ENCODE measurements at places on chromosomes 7 and 10.
A peak's percentile ranks its signal among the peaks of the same experiment; 100 is the strongest.

- no peak for DNase-seq
Observed at GRCh38 chr7:16368885-16369284, 52.5 kb downstream of the CRPPA start.

DNA sequence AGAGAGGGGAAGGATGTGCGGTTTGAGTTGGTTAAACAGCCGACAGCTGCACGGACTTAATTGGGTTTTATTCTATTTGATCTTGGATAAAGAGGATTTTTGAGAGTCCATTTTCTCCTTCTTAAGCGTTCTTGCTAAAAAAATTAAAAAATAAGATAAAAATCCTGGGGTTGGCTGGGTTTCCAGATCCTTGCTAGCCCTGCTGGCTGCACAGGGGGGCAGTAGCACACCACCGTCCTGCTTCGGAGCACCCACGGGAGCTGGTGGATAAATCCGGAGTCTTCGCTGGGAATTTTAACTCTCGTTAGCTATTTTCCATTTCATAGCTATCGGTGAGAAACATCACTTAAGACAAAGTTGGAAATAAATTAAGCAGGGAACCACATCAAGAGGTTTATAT is 792.0 kb downstream of the TYW1 start:
- no peak for DNase-seq

DNA sequence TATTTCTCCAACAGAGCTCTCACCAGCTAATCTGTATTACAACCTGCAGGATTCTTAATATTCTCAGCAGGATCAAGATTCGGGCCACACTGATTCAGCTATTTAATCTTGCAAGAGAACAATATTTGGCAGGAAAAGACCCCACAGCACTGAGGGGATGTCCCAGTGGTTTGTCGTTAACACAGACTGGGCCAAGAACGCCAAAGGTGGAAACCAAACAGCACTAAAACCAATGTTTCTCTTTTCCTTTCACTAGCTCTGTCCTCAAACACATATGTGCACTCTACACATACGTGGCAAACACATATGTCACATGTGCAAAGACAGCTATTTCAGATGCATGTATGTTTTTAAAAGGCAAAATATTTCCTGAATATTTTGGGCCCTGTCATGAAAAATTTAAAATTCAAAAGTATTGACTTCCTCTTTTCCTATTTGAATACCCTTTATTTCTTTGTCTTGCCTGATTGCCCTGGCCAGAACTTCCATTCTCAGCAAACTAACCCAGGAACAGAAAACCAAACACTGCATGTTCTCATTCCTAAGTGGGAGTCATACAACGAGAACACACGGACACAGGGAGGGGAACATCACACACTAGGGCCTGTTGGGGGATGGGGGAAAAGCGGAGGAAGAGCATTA is 51.7 kb upstream of the NEBL start:
- no peak for DNase-seq

- DNase-seq, result no peak
Observed at GRCh38 chr10:29039677-29040189, 249.1 kb upstream of the LYZL1 start.

DNA sequence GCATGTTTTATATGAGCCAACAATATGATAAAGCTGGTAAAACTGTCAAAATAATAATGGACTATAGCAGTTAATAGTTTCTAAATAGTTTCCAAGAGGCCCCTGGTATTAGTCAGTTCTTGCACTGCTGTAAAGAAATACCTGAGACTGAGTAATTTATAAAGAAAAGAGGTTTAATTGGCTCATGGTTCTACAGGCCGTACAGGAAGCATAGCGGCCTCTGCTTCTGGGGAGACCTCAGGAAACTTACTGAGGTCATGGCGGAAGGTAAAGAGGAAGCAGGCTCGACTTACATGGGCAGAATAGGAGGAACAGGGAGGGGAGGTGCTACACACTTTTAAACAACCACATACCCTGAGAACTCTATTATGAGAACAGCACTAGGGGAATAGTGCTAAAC is 104.6 kb downstream of the PPP1R9A start:
- DNase-seq, result no peak

DNA sequence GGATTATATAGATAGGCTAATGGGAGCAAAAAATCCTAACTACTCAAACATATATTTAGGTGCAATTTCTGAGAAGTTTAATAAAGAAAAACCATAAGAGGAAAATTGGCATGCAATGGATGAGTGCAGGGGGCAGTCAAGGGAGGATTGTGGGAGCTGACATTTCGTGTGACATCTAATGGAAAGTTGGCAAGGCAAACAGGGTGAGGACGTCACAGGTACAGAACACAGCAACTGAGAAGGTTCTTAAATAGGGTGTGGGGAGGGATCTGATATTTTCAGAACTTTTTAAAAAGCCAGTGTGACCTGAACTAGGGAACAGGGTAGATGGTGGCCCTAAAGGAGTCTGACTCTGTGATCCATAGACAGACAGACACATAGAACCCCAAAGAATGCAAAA is 194.9 kb upstream of the GLI3 start:
- DNase-seq, result no peak

GRCh38 chr7:138223402-138223879 is 147.2 kb downstream of the AKR1D1 start:
- DNase-seq, result no peak

DNA sequence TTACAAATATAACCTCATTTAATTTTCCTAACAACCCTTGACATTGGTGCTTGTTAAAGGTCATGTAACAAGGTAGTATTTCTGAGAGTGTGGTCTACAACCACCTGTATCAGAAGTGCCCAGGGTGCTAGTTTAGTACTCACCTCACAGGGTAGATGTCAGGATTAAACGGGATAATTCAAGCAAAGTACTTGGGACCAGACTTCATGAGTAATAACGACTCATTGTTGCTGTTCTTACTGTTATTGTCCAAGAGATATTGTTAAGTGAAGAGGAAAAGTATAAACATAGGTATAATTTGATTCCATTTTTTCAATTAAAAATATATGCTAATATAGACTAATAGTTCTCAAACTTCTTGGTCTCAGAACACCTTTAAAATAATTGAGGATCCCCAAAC is 179.3 kb downstream of the WNT2 start:
- no peak for DNase-seq

- no peak for DNase-seq
Observed at GRCh38 chr10:36473122-36473521, 652.3 kb upstream of the ANKRD30A start.

GRCh38 chr10:111458256-111458655 is 381.4 kb downstream of the ADRA2A start:
- no peak for DNase-seq

DNA sequence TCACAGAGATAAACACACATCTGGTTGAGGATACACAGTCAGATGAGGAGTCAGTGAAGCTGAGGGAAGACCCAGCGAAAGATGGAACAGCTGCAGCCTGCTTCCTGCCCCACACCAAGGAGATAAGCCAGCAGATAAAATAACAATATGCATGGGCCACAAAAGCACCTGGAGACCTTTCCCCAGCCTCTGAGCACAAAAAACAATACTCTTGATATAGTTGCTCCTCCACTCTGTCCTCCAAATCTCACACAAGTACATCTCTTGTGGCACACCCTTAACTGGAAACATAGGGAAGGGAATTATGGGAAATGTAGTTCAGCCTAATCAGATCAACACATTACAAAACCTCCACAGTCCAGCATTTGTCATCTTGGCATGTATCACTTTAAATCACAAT is 9.7 kb upstream of the FHIP2A start:
- DNase-seq, result no peak

- DNase-seq, result no peak
Observed at GRCh38 chr7:69893906-69894305, 295.6 kb downstream of the AUTS2 start.

DNA sequence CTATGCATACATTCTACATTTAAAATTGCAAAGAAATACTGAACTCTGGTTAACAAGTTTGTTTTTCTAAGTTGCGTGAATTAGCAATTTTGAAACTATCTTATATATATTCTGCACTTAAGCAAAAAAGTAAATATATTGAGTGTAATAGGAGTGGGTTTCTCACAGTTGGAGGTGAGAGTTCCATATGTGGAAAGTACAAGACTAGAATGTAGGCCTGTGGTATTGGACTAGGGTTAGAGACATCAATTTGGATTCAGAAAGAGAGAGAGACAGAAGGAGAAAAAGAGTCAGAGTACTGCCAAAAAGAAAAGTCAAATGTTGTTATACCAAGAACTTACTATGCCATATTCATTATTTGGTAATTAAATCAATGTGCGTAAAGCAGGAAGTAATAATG is 47.3 kb upstream of the ITGB8 start:
- no peak for DNase-seq

DNA sequence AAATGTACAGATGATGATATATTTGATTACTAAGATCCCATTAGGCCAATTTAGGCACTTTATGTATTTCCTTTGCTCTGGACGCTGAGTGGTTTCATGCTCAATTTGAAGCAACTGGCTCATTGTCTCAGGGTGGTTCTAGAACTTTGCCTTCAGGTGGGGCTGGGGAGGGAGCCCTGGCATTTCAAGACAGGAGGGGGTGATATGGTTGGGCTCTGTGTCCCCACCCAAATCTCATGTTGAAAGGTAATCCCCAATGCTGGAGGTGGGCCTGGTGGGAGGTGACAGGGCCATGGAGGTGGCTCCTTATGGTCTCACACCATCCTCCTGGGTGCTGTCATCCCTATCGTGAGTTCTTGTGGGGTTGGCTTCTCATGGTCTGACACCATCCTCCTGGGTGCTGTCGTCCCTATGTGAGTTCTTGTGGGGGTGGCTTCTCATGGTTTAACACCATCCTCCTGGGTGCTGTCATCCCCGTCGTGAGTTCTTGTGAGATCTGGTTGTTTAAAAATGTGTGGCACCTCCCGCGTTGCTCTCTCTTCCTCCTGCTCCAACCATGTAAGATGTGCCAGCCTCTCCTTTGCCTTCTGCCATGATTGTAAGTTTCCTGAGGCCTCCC is 151.5 kb upstream of the KLF6 start:
- no peak for DNase-seq

GRCh38 chr10:113179265-113179664 is 229.2 kb downstream of the TCF7L2 start:
- no peak for DNase-seq

DNA sequence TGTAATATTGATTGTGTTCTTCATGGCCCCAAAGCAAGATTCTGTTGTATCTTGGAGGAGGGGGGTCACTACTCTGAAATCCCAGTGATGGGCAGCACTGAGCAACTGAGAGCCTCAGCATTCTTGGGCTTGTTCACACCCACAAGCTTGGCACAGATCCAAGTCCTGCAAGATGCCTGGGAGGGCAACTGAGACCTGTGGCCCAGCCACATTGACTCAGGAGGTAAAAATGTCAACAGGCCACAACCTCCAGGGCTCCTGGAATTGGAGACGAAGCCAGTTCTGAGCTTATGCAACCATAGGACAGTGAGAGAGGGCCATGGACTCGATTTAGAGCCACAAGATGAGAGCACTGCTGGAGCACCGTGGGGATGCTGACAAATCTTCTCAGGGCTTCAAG is 3.1 kb upstream of the DOCK1 start:
- DNase-seq, result no peak

DNA sequence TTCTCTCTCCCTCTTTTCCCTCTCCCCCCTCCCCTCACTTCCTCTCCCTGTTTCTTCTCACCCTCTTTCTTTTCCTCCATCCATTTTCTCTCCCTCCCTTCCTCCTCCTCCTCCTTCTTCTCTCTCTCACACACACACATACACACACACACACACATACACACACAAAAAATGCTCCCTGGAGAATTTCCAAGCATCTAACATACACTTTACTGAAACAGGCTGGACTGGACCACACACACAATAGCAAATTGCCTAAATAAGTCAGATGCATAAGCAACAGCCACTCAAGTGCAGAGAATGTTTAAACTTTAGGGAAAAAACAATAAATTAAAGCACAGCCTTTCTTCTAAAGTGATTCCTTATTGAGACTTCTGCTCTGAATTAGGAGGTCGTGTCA is 267.7 kb downstream of the FGFR2 start:
- no peak for DNase-seq

DNA sequence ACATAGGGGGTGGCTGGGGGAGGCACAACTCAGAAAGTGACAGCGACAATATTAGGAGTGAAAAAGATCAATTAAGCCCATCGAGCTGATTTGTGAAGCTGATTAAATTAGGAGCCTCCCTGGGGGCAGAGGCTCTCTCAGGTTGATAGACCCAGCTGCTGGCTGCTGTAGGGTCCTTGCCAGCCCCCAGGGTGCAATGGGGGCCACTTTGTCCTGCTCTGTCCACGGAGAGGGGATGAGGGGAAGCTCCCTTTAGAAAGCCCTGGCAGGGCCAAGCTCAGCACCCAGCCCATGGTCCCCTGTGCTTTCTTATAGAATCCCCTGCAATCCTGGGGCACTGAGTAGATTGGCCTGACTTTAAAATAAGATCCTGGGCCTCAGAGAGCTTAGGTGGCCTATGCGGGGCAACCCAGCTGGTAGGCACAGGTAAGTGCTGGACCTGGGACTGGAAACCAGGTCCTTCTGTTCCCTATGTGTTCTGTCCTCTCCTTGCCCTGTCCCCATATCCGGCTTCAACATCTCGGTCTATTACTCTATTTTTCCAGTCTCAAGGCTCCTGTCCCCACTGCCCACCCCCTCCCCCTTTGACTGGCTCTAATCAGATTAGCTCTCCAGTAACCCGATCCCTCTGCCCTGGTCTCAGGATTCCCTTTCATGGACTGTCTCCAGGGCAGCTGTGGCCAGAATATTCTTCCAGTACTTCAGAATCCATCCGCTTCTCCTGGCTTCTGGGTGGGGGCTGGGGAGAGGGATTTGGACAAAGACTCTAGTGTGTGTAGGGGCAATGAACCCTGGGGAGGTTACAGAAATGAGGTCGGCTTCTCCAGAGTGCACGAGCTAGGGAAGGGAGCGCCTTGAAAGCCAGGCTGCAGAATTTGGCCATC is 259.6 kb downstream of the RPS24 start:
- DNase-seq, result no peak

GRCh38 chr7:105854498-105854897 is 21.9 kb downstream of the ATXN7L1 start:
- DNase-seq, result no peak

- no peak for DNase-seq
Observed at GRCh38 chr7:49639068-49639593, 134.3 kb upstream of the VWC2 start.

DNA sequence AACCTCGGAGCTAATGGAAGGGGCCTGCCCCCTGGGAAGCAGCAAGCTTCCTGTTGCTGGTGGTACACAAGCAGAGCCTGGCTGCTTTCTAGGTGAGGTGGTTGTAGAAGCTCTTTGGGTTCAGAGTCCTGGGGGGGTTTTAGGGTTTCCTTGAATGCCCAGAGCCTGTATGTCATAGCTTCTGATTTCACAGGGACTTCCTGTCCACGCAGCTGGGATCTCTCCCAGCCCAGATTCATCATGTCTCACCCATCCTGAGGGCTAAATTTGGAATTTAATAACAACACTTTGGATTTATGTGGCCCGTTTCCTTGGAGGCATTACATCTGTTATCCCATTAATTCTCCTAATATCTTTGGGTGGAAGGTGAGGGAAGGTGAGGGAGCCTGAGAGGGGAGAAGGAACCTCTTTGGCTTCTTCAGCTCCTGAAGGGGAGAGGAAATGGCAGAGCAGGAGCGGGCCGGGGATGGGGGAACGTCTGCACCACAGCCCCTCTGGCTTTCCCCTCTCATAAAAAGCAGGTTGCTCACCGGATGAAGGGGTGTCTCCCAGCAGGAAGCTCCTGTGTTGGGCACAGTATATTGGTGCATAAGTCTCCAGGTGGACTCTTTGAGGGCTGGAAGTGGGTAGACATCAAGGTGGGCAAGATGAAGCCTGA is 19.7 kb downstream of the RPS24 start:
- DNase-seq, result no peak

- peak; percentile 34 for DNase-seq
Observed at GRCh38 chr7:103989785-103990767, 618 bp upstream of the RELN start.

- DNase-seq, result no peak
Observed at GRCh38 chr7:144057954-144058353, 9.2 kb downstream of the OR2A5 start.
